Activated CD4-positive, alpha-beta T cell treated with anti-CD3 and anti-CD28 coated beads, Interleukin-2, amount 50 U/mL, for 16 hours (primary cell): ENCODE measurements at places on chromosomes 3 and 15.

- no peak for DNase-seq
These were observed 253.2 kb downstream of the NR2F2 start for GRCh38 chr15:96583671-96584070.

DNA sequence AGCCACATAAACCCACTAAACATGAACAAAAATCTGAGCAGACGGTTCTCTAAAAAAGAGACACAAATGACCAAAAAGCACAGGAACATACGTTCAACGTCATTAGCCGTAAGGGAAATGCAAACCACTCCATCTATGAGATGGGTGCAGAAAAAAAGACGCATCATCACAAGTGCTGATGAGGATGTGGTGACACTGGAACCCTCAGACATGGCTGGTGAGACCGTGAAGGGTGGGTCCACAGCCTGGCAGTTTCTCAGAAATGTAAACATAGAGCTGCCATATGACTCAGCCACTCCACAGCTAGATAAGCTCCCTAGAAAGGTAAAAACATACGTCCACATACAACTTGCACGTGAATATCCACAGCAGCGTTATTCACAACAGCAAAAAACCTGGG, 23.3 kb downstream of the PCSK6 start:
- peak; percentile 11 for DNase-seq

- no peak for DNase-seq
These were observed 48.1 kb downstream of the EDEM1 start for GRCh38 chr3:5235655-5236054.

DNA sequence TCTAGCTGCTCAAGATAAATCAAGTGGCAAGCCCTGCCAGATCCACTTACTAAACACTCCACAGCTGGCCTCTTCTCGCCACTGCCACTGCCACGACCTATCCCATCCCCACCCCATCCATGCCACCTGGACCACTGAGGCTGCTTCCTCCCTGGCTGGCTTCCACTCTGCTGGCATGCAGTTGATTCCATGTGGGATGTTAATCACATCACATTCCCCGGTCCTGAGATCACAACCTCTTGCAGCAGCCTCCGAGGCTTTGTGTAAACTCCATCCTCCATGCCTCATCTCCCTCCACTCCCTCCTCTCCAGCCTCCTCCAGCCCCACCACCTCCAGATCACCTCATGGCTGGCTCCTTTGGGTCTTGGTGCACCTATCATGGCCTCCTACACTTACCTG, 7.7 kb downstream of the NCKIPSD start:
- DNase-seq = no peak

GRCh38 chr3:146865175-146865755, 260.1 kb upstream of the PLSCR5 start:
- DNase-seq = no peak

- no peak for DNase-seq
These were observed 27.8 kb downstream of the BMF start for GRCh38 chr15:40080847-40081246.

GRCh38 chr3:167820102-167820865, 84.8 kb downstream of the SERPINI1 start:
- no peak for DNase-seq

DNA sequence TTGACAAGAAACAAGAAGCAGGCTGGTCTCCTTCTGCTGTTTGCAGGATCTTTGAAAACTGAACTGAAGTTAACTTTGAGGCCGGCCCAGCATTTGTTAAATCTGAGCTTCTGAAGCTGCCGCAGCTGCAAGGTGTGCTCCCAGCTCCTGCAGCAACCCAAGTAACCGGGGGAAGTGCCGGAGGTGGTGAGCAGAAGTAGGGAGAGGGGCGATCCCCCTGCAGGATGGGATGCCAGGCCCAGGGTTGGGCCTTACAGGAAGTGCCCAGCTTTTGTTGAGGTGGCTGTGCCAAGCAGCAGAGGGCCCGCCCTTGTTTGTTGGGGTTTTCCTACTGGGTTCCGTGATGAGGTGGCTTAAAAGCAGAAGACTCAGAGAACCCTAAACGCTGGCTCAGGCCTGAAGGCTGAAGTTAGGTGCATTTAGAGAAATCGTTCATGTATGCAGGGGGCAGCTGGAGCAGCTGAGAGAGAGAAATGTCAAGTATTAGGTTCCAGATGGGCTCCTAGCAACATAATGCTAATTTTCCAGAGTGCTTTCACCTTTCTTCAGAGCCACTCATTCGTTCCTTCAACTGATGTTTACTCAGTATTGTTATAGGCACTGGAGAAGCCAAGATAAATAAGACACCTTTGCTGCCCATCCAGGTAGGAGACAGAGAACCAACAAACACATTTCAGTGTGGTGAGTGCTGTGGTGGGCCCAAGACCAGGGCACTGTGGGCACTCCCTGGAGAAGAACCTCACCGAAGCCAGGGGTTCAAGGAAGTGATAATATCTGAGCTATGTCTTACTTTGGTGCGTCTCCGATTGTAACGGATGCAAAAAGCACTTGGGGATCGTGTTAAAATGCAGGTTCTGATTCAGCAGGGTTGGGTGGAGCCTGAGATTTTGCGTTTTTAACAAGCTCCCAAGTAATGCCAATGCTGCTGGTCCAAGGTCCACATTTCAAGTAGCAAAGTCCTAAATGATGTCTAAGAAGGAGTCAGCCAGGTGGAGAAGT, 42.2 kb upstream of the PLCL2 start:
- peak; percentile 86 for DNase-seq

DNA sequence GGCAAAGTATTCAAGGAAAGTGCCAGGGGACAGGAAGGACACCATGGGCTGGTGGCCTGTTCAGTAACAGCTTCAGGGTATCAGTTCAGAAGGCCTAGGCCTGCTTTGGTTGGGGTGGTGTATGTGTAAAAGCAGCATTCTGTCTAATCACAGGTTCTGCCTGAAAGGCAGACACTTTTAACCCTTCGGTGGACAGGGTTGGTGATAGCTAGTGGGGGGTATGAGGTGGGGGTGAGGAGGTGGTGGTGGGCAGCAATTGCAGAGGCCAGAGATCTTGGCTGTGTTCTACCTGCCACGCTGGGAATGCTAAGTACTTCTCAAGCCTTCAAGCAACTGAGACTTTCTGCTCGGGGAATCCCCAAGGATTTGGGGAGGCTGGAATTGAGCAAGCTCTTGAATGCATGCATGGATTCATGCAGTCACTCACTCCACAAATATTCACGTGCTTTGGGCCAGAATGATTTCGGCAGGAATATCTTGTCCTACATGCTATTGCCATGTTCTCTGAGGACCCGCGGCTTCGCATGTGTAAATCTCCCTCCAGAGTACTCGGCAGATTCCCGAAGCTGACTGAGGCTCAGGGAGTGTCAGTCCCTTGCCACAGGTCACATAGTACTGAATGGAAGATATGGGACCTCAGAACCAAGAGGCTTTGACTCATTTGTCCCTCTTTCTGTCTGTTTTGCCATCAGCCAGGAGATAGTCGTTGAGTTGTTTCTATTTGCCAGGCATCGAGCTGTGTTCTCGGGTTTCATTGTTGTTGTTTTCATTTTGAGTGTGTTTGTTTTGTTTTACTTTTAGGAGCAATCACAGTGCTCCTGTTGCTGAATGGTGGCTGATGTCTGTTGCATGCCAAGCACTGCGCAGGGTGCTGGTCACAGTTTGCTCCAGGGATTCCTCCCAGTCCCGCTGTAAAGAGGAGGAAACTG, 65.5 kb downstream of the SMAD3 start:
- peak; percentile 81 for DNase-seq

GRCh38 chr15:97691799-97692198, 268.7 kb upstream of the ARRDC4 start:
- no peak for DNase-seq

- no peak for DNase-seq
These were observed 47.0 kb downstream of the LRIG1 start for GRCh38 chr3:66453651-66454463.

DNA sequence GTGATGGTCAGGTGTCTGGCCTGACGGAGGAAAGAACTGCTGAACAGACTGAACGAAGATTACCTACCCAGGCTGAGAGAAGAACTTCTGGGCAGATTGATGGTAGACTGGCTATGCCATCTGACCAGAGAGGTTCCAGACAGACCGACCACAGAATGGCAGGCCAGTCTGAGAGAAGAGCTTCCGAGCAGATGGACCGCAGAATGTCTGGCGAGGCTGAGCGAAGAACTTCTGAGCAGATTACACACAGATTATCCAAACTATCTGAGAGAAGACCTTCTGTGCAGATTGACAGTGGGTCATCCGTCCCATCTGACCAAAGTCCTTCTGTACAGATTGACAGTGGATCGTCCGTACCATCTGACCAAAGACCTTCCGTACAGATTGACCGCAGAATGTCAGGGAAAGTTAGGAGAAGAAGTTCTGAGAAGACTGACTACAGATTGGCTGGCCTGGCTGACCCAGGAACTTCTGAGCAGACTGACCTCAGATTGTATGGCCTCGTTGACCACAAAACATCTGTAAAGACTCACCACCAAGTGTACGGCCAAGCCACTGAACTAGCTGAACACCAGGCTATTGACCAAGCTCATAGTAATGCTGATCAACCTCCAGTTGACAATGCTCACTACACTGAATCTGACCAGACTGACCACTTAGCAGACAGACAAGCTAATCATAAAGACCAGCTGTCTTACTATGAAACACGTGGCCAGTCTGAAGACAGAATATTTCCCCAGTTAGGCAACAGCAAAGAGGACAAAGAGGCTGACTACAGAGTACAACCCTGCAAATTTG, 812 bp downstream of the TEX55 start:
- no peak for DNase-seq

DNA sequence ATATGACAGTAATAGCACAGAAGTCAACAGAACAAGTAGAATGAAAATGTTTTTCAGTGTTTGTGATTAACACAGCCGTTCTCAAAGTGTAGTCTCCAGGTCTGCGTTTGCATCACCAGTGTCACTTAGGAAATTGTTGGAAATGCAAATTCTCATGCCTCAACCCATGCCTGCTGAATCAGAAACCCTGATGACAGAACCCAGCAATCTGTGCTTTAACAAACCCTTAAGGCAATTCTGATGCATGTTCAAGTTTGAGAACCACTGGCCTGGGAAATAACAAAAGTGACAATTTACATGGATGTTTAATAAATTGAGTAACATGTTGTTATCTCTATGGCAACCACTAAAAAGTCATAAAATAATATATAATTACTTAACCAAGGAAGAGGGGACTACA, 103.1 kb upstream of the ATP11B start:
- DNase-seq = no peak

DNA sequence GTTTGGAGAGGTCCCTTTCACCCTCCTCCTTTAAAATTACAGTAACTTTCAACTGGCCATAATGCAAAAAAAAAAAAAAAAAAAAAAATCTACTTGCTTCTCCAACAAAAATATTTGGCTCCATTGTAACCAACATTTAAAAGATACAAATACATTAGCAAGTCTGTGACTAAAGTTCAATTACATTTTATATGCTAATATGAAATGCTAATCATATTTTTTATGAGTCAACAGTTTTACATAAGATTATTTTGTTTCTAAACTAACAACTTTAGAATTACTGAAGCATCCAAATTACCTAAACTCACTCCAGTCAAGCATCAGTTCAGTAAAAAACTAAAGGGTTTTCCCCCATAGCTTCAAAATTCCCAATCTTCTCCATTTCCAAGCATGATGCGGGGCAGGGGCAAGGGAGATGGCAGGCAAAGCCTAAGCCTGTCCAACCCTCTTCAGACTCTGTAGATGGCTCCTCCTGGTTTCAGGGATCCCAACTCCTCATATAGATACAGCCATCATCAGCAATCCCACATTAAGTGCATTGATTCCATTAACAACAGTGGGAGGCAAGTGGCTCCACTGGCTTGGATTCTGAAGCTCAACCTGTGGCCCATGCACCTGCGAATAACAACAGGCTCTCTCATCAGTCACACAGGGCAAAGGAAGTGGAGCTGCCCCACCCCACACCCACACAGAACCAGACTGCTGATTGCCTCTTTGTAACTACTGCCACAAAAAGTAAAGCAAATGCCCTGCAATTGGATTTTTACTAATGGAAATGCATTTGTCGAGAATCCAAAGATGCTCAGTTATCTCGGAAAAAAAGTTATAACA, 15.0 kb downstream of the SFMBT1 start:
- DNase-seq = no peak

- no peak for DNase-seq
These were observed 297.6 kb downstream of the TBC1D5 start for GRCh38 chr3:17444865-17445264.

GRCh38 chr3:55376753-55377347, 110.3 kb downstream of the WNT5A start:
- DNase-seq = no peak

- no peak for DNase-seq
These were observed 86.1 kb downstream of the VPS13C start for GRCh38 chr15:61974118-61974517.

GRCh38 chr3:1207904-1208303, 115.1 kb downstream of the CNTN6 start:
- DNase-seq = no peak

GRCh38 chr15:75214293-75215096, 12.8 kb downstream of the C15orf39 start:
- no peak for DNase-seq
